NK-92 treated with Interleukin-12 subunit alpha and Interleukin-12 subunit beta, amount 100 ng/mL, for 24 hours (cell line): ENCODE measurements at places on chromosomes 12 and 14.

- DNase-seq, result no peak
Observed at GRCh38 chr14:71688576-71688975, 243.7 kb upstream of the RGS6 start.

DNA sequence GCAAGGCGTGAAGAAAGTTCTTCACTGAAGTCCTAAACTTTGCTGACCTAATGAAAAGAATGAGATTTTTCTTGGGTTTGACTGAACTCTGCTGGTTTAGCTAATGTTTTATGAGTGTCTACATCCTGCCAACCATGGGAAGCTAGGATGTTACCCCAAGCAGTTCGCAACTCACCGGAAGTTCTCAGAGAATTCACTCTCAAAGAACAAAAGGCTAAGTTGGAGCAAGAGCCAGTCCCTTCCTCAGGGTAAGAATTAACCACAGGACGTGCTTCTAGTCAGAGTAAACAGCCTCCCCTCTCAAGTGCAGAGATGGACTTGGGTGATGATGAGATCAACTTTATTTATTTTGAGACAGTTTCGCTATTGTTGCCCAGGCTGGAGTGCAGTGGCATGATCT lies 37.3 kb downstream of the TCHP start:
- DNase-seq, result no peak

GRCh38 chr12:21456291-21456780 lies 18.9 kb downstream of the PYROXD1 start:
- no peak for DNase-seq

DNA sequence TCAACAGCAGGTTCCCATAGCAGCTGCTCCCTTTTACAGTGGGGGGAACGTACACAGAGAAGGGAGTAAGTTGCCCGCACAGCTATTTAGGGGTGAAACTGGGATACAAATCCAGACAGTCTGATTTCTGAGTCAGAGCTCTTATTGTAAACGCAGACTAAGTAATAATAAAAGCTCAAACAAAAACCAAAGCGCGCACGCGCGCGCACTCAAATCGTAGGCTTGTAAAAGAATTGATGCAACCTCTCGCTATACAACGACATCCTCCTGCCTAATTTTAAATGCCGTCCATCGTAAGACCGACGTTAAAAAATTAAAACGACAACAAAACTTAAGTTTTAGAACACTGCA lies 747 bp upstream of the DACT1 start:
- DNase-seq, result no peak
